Smooth muscle cell of the coronary artery (primary cell): ENCODE measurements at places on chromosomes 16 and 17. TPM values are rescaled to one million over a fixed set of nuclear protein-coding genes. Genes with fewer than 3 reads are reported as not detected.

The NSF gene
- 39.2 and 49.4 TPM in 2 replicates for total RNA-seq

The WNT3 gene
- total RNA-seq: 0.59 and 1.4 TPM in 2 replicates

The STH gene
- total RNA-seq: not detected in 2 replicates

The ATXN7L3 gene
- total RNA-seq: 20.9 and 28.5 TPM in 2 replicates

The BCO1 gene
- under 0.01 TPM in 1 of 2 replicates, not detected in the other for total RNA-seq

The C16orf74 gene
- total RNA-seq: 0.82 and 6.0 TPM in 2 replicates

The KRT39 gene
- total RNA-seq: 0.12 TPM in 1 of 2 replicates, not detected in the other

The TENT4B gene
- 5.6 and 8.1 TPM in 2 replicates for total RNA-seq

The NUDT21 gene
- 44.2 and 51.2 TPM in 2 replicates for total RNA-seq

The CLDN9 gene
- not detected in 2 replicates for total RNA-seq

The RAB11FIP4 gene
- 0.15 and 18.3 TPM in 2 replicates for total RNA-seq
